ENCODE measurements at places on chromosomes 5 and 9.

DNA sequence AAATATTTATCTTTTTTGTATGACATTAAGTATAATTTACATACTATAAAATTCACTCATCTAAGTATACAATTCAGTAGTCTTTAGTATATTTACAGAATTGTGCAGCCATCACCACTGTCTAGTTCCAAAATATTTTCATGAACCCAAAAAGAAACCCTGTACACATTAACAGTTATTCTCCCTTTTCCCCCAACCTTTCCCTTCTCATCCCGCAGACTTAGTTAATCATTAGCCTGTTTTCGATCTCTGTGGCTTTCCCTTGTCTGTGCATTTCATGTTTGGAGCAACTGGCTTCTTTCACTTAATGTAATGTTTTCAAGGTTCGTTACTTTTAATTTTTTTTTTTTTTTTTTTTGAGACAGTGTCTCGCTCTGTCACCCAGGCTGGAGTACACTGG is 37.5 kb downstream of the MTREX start:
- DNase-seq = no peak

GRCh38 chr5:132059696-132060500 is 557 bp upstream of the IL3 start:
- no peak for DNase-seq

- no peak for DNase-seq
Observed at GRCh38 chr9:129823542-129823934, 398 bp downstream of the TOR1A start.

DNA sequence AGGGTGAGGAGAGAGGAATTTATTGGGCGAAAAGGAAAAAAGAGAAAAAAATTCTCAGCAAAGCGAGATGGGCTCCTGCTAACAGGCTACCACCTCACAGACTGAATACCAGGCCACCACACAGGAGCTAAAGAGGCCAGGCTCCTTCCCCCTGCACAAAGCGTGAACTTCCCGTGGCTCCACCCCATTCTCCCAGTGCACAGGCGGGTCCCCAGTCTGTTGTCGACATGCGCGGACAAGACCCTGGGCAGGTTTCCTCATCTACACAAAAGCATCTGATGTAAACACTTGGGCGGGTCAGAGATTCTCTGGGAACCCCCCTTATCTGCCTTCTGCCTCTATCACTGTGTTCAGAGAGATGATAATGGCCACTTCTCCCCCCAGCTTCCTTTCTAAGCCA is 34.2 kb downstream of the IL31RA start:
- DNase-seq = no peak

- DNase-seq = no peak
Observed at GRCh38 chr5:173829826-173830225, 58.3 kb upstream of the CPEB4 start.

- no peak for DNase-seq
Observed at GRCh38 chr9:70987986-70988385, 133.4 kb downstream of the TRPM3 start.

GRCh38 chr5:88670461-88670860 is 212.5 kb downstream of the MEF2C start:
- DNase-seq = no peak

GRCh38 chr5:759781-760362 is 24.7 kb downstream of the ZDHHC11B start:
- DNase-seq = no peak

DNA sequence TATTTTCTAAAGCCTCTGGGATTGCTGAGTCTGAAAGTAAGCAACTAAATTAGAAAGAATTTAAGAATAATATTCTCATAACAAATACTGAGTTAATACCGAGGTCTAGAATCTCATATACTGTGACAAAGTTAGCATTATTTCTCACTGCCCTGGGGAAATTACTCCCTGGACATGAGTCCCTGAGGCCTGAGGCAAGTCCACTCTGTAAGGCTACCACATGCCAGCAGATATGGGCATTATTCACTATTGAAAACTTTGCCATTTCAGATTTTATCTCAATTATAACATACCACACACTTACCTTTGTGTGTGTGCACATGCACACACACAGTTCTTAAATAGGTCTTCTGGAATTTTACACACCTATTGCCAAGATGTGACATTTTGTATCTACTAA is 22.9 kb downstream of the ELL2 start:
- no peak for DNase-seq

- DNase-seq = no peak
Observed at GRCh38 chr9:127714020-127714750, 1.3 kb downstream of the PTRH1 start.

DNA sequence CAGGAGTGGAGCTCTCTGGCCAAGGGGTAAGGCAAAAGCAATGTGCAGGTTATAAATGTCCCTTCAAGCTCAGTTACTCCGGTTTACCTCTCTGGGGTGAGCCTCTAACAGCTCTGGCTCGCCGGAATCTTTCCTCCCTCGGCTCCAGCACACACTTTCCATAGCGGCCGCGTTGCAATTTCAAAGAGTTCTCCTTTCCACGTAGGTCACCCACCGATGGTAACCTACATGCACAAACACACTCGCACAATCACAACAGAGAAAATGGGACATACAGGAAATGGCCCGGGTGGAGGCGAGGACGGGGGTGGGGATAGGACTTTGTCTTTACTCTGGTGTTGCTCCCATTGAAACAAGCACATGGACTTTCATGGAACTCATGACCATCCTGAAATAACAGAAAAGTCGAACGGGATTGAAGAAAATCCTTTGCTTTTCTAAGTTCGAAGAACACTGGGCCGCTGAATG is 1.2 kb downstream of the LHFPL2 start:
- DNase-seq = no peak

DNA sequence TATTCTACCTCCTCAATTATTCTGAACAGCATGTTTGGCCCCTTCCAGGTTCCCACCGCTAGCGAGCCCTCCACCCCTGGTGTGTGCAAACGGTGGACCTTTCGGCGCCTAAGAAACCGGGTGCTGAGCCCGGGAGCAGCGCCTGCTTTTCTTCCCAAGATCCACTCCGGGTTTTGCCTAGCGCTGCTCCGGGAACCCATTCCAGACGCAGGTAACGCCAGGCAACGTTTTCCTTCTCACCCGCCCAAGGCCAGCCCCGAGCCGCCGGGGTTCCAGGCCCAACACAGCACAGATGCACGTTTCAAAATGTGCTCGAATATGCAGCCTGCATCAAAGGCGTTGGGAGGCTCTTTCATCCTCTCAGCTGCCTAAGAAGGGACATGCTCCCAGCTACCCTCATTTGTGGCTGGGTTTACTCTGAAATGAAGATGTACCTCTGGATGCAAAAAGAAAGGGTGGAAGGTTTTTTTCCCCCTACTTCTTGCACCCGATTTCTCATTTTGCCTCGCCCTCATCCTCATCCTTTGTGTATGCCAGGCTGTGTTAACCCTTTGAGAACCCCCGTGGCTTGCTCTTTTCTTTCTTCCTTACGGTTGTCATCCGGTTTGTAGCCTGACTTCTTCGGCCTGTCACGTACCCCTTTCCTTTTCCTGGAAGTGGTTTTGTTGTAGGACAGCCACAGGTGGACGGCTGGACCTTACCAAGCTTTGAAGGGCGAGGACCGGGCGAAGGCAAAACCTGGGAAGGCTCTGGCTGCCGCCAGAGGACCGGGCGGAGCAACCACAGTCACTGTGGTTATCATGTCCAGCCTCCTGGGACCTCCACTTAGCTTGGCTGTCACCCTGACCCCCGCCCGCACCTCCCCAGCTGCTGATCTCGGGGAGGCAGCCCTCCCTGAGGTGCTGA is 226.9 kb downstream of the SMARCA2 start:
- DNase-seq = peak; percentile 19

- DNase-seq = no peak
Observed at GRCh38 chr9:126636983-126637798, 23.5 kb downstream of the LMX1B start.

DNA sequence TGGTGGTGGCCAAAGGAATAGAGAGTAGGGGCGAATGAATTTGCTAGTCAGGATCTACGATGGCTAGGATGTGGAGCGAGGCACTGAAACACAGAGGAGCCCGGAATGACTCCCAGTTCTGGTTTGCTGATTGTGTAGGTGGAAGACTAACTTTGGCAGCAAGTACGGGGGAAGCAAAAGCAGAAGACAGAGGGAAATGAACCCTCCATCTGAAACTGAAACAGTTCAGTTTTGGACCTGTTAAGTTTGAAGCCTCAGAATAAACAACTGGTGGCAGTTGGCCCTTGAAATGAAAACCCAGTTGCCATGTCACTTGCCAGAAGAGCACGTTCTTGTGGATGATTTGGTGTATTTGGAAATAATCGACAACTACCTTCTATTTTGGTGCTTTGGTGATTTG is 15.4 kb upstream of the SMIM15 start:
- no peak for DNase-seq

DNA sequence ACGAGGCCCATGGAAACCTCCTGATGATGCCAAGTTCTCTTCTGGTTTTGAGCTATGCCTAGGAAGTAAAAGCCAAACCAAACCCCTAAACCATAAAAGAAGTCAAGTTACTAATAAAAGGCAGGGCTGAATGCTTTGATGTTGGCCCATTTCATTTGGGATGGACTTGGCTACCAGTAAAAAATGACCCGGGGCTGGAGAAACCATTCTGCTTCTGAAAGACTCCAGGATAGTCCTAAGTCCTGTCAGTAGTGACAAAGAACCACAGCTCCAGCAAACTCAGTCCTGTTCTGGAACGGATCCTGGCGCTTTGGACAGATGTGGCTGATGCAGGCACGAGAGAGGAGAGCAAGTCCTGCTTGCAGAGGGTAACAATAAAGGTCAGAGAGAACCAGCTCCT is 68.6 kb downstream of the SH3PXD2B start:
- no peak for DNase-seq

- no peak for DNase-seq
Observed at GRCh38 chr5:53151713-53152458, 42.3 kb upstream of the MOCS2 start.

DNA sequence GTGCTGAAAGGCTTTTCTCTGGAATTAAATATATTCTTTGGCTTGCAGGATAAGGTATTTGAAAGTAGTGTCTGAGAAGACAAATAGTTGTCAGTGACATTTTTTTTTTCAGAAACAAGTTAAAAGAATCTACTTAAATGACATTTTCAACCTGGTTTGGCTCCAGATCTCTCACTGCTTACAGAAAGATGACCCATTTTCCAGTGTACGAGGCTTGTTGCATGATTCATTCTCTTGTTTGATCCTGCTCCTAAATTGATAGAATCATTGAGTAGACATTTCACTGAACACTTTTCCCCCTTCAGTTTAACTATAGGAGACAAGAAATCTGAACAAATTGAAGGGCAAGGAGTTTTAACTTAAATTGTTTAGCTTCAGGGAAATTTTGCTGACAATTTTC is 546.1 kb downstream of the ZNF608 start:
- DNase-seq = no peak

DNA sequence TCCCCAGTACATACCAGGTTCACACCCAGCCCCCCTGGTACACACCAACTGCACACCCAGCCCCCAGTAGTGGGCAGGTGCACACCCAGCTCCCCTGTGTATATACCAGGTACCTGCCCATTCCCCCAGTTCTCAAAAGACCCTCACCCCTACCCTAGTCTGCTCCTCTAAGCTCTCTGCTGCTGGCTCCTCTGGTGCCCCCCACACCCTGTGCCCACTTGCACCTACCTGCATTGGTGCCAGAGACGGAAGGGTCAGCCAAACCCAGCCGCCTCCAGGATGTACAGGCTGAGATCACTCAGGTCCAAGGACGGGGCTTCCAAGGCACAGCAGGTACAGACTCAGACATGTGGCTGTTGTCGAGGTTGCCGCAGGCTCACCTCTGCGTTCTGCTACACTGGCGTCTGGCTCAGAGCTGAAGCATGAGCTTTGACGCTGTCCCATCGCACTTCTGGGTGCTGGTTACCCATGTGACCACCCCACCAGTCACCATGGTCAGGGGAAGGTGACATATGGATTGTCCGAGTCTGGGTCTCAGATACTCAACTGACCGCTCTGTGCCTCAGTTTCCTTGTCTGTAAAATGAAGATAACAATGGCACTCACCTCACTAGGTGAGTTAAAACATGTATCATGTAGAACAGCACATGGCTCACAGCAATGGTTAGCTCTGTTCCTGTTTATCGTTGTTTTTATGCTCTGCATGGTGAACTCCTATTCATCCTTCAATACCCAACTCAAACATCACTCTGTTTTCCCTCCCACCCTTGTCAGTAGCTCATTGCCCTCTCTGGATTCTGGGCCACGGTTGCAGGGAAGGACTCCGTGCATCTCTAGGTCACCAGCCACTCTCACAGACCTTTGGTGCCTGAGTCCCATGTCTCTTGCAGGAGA is 45.3 kb upstream of the SUSD3 start:
- no peak for DNase-seq

- no peak for DNase-seq
Observed at GRCh38 chr5:132087176-132087575, 13.6 kb downstream of the CSF2 start.

- no peak for DNase-seq
Observed at GRCh38 chr5:66411701-66412100, 184.5 kb upstream of the MAST4 start.

- no peak for DNase-seq
Observed at GRCh38 chr5:108649646-108650045, 98.1 kb upstream of the FER start.

DNA sequence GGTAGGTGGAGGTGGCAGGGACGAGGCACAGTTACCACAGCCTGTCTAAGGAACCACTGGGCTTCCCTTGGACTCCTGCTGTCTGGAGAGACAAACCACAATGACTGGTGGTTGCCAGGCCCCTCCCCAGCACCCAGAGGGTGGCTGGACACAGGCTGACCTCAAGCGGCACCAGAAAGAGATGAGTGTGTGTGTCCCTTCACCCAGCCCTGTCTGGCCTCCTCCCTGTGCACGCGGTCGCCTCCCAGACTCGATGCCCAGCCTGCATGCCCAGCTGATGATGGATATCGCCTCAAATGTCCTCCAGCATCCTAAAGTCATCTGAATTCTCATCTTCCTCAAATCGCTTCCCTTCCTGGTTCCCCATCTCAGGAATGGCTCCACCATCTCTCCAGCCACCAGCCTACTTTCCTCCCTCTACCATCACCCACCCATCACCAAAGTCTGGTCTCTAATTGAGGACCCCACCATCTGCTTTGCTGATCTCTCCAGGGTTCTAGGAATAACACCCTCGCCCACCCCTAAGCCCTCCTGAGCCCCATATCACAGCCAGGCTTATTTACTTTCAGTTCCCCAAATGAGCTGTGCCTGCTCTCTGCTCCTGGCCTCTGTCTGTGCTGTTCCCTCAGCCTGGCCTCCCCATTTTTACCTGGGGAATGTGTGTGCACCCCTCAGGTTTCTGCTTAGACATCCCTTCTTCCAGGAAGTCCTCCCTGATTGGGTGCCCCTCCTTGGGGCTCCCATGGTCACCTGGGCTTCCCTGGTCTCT is 52.5 kb upstream of the GGTA1 start:
- DNase-seq = no peak

GRCh38 chr9:133463864-133464615 is 4.3 kb downstream of the CACFD1 start:
- DNase-seq = no peak

DNA sequence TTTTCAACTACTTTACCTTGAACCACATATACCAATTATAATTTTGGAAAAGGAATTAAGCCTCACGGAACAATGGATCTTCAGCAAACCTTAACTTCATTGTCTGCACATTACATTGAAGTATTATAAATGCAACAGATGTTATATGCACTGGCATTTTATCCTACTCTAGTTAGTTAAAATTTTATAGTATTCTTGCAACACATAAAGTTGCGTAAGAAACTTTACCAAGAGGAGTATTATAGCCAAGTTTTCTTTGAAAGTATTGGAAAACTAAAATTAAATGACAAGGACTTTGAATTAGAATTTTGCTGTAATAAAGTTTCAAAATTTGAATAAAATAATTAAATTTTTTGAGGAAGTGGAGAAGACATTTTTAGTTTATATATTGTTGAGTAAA is 63.4 kb upstream of the SREK1 start:
- no peak for DNase-seq

All from T-helper 17 cell (primary cell).